Left ventricle myocardium inferior (tissue), 1 donor: ENCODE measurements at places on chromosomes 3 and 15.
A peak's percentile ranks its signal among the peaks of the same experiment; 100 is the strongest.

- DNase-seq = no peak
These were observed 90.0 kb downstream of the FAM43A start for GRCh38 chr3:194775731-194776130.

DNA sequence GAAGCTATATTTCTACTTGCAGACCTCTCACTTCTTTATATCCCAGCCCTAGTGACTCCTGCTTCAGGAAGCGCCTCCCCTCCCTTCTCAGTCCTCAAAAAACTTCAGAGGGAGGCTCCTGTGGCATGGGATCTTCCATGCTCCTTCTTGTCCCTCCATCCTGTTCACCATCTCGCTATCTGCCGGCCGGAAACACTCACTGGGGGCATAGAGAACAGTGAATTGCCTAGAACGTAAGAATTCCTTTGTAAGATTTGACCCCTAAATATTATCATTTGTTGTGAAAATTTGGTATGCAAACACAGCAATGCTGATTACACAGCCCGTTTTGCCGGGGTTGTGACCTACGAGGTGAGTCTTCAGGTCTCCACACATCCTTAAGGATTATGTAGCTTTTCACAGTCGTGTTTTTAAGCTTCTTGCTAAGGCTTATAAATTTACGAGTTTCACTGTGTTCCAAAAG, 218.7 kb upstream of the ATP10A start:
- no peak for DNase-seq

GRCh38 chr3:146550743-146551510, 6.5 kb upstream of the PLSCR1 start:
- DNase-seq = no peak

GRCh38 chr3:64120876-64121275, 97.6 kb upstream of the PSMD6 start:
- no peak for DNase-seq

GRCh38 chr3:64067506-64068346, 44.4 kb upstream of the PSMD6 start:
- DNase-seq = peak; percentile 18
